Foreskin melanocyte (primary cell): ENCODE measurements at places on chromosomes 3 and 15.
A peak's percentile ranks its signal among the peaks of the same experiment; 100 is the strongest.

- DNase-seq = peak; percentile 44
Observed at GRCh38 chr3:106013971-106014370, 145.2 kb upstream of the CBLB start.

DNA sequence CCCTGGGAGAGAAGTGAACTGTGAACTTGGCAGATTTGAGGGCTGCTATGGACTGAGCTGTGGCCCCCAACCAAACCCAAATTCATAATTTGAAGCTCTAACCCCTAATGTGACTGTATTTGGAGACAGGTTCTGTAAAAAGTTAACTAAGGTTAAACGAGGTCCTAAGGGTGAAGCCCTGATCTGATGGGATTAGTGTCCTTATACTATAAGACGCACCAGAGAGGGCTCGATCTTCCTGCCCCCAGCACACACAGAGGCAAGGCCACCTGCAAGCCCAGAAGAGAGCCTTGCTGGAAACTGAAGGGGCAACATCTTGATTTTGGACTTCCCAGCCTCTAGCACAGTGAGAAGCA, 34.0 kb downstream of the TKT start:
- no peak for DNase-seq

GRCh38 chr3:117622171-117622841, 912.7 kb downstream of the TUSC7 start:
- DNase-seq = peak; percentile 31

DNA sequence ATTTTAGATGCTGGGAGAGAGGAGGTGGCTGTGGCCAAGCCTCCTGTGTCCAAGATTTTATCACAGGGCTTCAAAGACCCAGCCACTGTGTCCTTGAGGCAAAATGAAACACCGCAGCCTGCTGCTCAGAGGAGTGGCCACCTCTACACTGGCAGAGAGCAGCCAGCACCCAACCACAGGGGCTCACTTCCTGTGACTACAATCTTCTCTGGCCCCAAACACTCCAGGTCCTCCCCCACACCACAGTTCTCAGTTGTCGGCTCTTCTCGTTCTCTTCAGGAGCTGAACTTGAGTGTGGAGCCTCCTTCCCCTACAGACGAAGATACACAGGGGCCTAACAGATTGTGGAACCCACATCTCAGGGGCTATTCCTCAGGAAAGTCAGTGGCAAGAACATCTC, 45.6 kb downstream of the CDAN1 start:
- no peak for DNase-seq

DNA sequence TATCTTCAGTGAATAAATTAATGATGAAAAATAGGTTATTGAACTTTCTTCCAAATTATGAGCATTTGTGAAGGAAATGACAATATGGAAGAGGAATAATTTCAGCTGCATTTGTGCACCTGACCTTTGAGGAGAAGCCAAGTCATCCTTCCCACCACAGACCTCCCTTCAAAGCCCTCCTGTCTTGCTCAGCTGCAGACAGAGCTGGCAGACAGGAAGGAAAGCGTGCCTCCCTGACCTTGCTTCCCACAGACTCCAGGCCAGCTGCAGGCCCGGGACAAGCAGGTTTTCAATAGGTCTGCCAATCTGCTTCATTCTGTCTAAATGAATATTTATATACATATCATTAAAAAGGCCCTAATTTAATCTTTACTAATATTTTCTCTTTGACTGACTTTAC, 152.9 kb upstream of the RBMS3 start:
- no peak for DNase-seq

GRCh38 chr3:72580246-72580756, 267.9 kb downstream of the SHQ1 start:
- DNase-seq = no peak

DNA sequence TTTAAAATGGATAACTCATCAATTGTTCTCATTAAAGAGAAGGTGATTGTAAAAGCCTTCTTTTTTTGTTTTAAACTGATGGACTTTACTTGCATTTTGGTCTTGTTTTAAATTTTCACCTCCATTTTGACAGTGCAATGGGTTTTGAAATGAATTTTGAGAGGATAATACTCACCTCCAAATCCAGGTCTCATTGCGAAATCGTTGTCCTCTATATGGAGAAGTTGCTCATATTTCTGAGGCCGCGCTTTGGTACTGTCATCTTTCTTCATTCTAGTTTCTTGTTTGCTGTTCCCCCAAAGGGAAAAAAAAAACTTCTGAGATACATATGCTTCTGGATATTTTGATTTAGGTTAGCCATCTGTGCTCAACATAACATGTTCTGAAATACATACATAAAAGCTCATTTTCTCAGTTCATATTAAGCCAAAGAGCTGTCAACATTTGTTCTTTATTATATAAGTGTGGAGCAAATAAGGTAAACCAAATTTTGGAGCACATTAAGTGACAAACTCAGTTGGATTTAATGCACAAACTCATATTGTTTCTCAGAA, 9.6 kb downstream of the GABRR3 start:
- DNase-seq = no peak

DNA sequence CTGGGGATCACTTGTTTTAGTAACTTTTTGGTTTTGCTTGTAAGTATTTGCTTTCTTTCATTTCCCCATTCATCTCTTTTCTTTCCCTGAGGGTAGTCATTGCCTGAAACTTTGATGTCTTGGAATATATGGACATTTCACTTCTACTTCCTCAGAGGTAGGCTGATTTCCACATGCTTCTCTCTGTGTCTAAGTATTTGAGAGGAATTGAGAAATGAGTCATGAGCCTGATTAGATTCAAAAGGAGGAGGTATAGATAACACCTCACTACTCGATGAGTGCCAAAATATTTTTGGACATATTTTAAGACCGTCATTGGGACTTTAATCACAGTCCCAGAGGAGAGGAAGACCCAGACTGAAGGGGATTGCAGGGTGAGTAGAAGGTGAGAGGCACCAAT, 480.1 kb upstream of the SGO1 start:
- DNase-seq = no peak

DNA sequence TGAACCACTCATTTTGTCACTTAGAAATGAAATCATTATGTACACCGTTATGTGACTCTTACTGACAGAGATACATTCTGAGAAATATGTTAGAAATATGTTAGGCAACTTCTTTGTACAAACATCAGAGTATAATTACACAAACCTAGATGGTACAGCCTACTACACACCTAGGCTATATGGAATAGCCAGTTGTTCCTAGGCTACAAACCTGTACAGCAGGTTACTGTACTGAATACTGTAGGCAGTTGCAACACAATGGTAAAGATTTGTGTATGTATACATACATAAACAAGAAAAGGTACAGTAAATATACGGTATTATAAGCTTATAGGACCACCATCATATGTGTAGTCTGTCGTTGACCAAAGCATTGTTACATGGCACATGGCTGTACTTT, 3.7 kb downstream of the SACM1L start:
- no peak for DNase-seq

- no peak for DNase-seq
Observed at GRCh38 chr3:7307410-7307809, 446.5 kb downstream of the GRM7 start.

DNA sequence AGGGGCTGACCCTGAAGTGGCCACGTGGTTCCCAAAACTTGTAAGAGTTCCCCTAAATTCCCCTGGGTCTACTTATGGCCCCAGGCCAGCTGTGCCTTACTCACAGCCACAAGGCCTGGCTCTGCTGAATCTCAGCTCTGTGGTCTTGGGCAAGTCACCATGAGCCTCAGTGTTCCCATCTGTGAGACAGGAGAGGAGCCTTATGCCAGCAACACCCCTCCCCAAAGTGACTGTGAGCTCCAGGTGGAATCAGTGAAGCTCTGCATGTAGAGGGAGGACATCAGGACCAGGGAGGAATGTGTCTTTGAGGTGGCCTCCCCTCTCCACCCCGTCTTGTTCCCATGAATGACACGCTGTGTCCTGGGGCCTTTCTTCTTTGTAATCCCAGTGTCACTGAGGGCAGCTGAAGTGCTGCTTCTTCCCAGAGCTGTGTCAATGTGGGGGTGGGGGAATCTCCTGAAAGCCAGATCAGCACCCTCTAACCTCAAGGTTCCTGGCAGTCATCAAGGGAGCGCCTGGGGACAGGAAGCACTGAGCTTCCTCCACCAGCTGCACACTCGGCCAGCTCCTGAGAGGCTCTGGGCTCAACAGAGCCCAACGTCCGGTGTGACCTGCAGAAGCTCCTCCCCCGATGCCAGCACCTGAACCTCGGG, 258.9 kb downstream of the UACA start:
- DNase-seq = no peak

- no peak for DNase-seq
Observed at GRCh38 chr3:69196876-69197275, 74.5 kb upstream of the LMOD3 start.

- DNase-seq = no peak
Observed at GRCh38 chr3:57161915-57162314, 3.2 kb downstream of the IL17RD start.

- no peak for DNase-seq
Observed at GRCh38 chr3:104873331-104873730, 493.4 kb upstream of the ALCAM start.

GRCh38 chr15:29045717-29046116, 159.9 kb downstream of the APBA2 start:
- DNase-seq = peak; percentile 64

- DNase-seq = no peak
Observed at GRCh38 chr3:16101295-16102186, 72.9 kb upstream of the GALNT15 start.

- no peak for DNase-seq
Observed at GRCh38 chr15:67784090-67784781, 41.1 kb upstream of the SKOR1 start.

DNA sequence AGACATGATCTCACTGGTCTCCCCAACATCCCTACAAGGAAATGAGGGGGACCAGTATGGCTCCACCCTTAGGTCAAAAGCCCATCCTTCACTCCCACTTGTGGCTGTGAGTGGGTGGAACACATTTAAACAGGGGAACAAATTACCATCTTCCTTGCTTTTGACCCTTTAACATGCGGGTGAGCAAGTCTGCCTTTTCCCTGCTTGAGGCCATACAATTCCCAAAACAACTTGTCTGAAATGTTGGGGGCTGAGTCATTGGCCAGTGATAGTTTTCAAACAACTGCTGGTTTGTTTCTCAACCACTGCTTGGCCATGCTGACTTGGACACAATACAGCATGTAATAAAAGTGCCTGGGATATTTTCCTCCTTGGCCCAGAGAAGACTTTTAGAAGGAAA, 39.6 kb downstream of the COL8A1 start:
- DNase-seq = peak; percentile 97

DNA sequence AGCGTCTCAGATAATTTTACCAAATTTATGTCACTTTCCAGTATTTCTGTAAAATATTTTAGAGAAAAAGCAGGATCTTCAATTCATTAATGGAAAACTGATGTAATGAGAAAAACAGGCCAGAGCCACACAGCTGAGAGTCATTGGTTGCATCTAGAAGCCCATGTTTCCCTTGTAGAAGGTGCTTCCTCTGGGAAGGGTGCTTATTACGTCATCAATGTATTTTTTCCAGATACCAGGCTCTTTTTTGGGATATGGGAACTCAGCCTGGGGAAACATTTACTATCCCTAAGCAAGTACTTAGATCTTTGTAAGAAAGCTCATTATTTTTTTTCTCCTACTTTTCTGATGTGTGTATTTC, 89.1 kb upstream of the PHLDB2 start:
- DNase-seq = no peak

DNA sequence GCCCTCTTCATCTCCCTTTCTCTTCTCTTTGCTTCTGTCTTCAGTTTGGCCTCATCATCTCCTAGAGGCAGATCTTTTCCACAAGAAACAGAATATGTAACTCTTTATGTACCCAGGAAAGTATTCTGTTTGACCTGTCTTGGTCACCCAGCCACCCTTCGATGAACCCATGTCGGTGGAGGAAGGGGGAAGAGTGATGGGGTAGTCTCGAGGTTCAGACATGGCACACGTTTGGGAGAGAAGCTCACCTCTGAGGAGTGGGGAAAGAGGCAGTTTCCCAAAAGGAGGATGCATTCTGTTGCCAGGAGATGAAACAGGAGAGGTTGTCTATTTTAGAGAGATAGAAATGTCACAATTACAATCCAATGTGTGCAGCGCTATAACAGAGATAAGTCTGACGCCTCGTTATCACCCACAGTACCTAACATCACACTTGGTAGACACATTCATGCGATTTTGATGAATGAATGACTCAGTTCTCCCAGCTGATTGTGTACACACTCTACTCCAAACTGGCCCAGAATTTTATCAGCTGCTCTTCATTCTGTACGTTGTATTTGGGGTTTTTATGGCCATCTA, 722 bp upstream of the CCDC50 start:
- DNase-seq = no peak

DNA sequence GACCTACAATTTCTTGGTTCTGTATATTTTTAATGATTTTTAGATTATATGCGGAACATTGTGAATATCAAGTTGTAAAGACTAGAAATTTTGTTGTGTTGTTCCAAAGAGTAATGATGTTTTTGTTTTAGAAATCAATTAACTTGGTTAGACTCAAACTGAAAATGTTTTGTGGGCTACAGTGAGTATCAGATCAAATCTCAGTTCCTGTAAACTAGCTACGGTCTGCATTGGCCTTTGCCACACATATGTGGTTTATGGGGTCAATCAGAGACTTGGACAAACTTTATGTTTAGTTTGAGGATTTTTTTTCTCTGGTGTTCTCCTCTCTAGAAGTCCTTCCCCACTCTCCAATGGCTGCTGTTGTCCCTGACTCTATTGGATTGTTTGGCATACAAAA, 308.0 kb upstream of the THRB start:
- DNase-seq = no peak

- no peak for DNase-seq
Observed at GRCh38 chr3:17009826-17010225, 125.1 kb downstream of the PLCL2 start.

DNA sequence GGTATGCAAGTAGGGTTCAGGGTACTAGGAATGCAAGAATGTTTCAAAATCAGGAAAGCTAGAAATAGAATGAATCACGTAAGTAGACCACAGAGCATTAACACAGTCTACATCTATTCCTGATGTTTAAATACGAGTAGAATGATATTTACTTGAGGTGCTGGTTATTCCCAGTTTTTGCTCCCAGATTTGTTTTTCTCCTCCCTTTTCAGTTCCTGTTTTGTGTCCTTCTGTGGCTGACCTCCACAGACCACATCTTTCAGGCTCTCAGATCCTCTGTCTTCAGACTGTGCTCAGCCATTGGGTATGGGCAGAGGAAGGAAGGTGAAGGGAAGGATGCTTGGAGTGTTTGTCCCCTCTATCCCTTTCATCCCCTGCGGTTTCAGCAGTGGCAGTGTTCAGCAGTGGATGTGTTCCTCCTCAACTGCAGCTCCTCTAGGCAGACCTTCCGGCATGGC, 276.6 kb downstream of the ZNF621 start:
- DNase-seq = no peak

GRCh38 chr3:47406762-47407149, 25.9 kb downstream of the PTPN23 start:
- DNase-seq = no peak

GRCh38 chr3:106957029-106957428, 420.2 kb upstream of the CCDC54 start:
- no peak for DNase-seq
